NCI-H1105 treated with DMSO at 0.1 percent for 48 hours (cell line): ENCODE measurements at places on chromosomes 6 and 20.

- DNase-seq: no peak
These were observed 51.3 kb downstream of the PHF20 start for GRCh38 chr20:35823147-35823546.

DNA sequence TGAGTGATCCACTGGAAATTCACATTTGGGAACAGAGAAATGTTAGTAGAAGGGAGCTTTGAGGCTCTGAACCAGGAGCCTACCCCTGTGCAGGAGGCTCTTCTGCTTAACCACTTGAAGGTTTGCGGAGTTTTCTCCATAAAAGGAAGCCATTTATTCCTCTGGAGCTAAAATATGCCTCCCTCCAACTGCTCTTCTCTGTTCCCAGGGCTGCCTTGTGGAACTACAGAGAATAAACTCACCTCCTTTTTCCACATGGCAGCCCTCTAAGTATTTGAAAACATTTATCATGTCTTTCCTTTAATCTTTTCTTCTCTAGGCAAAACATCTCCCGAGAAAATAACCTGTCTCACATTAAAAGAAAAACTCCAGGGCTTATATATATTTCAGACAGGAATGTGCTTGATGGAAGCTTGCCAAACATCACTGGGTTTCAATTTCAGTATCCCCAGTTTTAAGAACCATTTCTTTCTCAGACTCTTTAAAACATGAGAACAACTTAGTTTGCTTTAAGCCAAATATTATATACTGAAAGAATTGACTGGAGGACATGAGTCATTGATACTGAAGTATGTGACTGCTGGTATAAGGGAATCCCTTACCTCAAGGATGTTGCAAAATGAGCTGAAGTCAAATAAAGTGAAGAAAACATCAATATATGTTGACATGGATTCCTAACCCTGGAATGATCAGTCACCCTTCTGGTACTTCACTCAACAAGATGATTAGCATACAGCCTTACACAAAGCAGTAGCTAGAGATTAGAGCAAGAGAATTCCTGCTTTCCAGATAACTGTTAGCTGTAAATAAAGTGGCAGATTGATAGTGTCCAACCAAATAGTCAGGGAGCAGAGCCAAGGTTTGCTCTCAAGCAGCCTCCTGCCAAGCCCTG is 74.0 kb downstream of the ZBTB2 start:
- DNase-seq: no peak

DNA sequence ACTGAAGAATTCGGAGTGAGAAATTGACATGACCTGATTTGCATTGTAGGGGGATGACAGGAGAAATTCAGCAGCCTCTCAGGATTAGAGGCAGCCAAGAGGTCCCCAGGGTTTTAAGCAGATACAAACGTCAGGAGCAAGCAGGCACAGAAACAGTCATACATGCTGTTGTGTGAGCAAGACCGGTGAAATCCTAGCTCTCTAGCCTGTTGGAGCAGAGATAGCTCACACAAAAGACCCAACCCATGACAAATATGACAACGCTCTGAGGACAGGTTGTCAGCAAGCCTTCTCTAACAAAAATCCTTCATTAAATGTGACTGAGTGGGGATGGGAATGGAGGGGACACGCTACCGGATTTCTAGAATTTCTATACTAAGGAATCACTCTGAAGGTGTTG is 23.0 kb upstream of the AKAP12 start:
- no peak for DNase-seq

GRCh38 chr20:62141397-62142251 is 1.6 kb downstream of the PSMA7 start:
- no peak for DNase-seq
